Natural killer cell (primary cell): ENCODE measurements at places on chromosomes 4 and X.

DNA sequence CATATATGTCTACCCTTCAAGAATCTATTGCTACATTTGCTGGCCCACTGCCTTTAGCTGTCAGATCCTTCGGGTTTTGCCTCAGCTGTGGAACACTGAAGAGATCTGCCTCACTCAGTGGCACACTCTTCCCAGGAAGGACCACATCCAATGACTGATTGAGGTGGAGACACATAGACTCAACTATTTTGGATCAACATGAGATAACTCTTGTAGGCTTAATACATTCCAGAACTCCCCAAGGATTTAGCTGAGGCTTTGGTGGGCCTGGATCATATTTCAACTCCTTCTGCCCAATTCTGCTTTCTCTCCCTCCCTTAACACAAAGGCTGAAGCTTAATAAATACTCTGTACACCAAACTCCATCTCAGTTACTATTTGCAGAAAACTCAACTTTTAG, 100.5 kb downstream of the CORIN start:
- no peak for DNase-seq

DNA sequence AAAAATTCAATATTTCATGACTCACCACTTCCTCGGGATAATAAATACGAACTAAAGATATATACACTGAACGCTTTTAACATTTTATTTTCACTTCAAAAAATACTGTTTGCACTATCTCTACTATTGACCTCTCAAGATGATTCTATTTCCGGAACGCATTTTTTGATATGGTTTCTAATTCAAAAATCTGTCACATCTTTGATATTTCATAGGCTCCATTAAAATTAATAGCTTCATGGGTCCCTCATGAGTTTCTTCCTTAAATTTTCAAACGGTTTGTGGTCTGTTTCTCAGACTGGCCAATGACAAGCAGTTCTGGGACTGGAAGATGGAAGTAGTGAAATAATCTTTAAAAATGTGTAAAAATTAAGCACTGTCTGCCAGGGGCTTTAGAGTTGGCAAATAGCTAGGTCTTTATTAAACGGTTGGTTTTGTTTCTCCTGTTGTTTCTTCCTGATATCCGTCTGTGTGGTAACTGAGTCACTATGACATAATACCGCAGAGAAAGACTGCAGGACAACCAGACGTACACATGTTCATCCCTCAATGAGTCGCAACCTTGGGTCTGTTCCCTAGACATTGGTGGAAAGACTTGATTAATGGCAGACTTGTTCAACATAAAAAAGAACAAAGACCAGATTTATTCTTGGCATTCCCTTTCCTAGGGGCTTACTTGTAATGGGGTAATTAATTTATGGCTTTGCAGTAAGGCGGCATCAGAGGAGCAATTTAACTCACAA, 133.8 kb downstream of the PALLD start:
- DNase-seq, result no peak

- DNase-seq, result no peak
These were observed 198.7 kb upstream of the ADAMTS3 start for GRCh38 chr4:72767618-72768302.

DNA sequence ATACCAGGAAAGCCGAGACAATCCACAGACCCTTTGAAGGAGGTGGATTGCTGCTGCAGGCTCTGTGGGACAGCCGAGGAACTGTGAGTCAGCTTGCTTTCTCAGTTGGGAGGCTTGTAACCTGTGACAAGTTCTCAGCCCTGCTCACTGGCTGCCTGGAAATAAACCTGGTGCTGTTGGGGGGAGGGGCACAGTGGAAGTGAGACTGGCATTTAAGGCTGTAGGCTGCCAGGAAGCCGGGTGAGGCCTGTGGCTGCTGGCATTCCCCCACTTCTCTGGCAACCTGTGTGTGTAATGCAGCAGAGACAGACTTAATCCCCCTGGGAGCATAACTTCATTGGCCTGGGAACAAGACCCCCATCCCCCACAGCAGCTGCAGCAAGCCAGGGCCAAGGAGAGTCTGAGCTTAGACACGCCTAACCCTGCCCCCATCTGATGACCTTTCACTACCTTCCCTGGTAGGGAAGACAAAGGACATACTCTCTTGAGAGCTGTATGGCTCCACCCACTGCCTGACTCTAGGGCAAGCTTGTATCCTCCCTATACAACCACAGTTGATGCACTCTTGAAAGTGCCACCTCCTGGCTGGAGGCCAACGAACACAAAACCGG, 64.1 kb downstream of the ALPK1 start:
- no peak for DNase-seq

DNA sequence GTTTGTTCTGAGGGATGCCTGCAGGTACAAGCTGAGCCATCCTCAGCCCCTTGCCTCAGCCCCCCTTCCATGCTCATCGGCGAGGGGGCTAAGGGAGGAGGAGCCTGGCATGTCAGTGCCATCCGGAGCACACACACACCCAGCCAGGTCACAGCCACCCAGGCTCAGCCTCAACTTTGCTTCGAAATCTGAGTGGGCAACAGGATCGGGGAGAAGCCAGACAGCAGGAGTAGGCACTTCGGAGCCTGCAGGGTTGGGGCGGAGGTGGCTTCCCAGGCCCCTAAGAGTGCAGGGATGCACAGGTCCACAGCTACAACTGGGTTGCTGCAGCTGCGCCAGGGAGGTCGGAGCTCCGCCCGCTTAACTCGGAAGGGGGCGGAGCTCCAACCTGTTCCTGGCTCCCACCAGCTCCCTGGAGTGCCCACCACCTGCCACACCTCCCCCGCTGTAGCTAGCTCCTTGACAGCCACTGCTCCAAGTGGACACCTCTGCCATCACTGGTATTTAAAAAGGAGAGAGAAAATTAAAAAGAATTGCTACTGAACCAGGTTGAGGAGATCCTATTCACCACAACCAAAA, 192.9 kb upstream of the GALNT7 start:
- DNase-seq, result no peak

- no peak for DNase-seq
These were observed 202.6 kb downstream of the TMA16 start for GRCh38 chr4:163697121-163697520.

DNA sequence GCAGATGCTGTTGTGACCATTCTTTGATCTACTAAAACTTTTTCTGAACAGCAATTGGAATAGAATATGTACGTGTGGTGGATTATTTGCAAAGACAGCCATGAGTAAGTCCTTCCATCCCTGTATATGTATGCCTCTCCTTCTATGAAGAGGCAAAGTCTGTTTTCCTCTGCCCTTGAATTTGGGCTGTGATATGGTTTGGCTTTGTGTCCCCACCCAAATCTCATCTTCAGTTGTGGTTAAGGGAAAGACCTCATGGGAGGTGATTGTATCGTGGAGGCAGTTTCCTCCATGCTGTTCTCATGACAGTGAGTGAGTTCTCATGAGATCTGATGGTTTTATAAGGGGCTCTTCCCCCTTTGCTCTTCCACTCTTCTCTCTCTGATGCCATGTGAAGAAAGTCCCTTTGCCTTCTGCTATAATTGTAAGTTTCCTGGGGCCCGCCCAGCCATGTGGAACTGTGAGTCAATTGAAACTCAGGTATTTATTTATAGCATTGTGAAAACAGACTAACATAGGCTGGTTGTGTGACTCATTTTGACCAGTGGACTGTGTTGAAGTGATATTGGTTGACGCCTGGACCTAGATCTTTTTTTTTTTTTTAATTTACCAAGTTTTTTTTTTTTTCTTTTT, 108.3 kb upstream of the CAMK2D start:
- DNase-seq, result no peak

DNA sequence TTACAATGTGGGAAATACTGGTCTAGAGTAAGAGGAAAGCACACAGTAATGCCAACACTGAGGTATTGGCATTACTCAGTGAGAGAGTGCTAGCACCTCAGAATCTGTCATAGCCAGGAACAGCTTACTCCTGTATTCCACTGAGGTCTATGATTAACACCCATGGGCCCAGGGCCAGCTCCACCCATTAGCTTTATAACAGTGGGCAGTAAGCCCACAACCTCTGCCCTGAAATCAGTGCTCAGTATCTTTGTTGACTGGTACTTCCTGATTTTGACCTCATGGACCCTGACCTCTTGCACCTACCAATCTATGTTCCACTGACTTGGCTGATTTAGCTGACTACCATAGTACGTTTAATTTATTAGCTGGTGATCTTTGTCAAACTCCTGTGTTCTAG, 56.1 kb downstream of the LANCL3 start:
- DNase-seq, result no peak

- DNase-seq, result no peak
These were observed 19.7 kb downstream of the IRAK1 start for GRCh38 chrX:154000051-154000450.

GRCh38 chr4:166153548-166153947, 280.5 kb downstream of the TLL1 start:
- no peak for DNase-seq

DNA sequence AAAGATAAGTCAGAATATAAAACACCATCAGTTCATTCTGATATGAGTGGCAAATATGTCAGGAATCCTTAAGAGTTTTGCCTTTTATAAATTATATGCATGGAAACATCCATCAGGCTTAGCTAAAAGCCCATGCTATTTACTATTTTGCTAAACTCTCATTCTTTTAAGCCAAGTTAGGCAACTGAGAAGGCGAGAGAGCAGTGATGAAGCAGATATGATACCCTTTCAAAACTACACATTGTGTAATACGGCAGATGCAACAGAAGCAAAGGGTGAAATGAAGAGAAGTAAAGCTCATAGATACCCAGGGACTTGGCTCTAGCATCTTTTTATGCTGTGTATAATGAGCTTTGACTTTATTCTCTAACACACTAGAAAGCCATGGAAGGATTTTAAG, 95.8 kb downstream of the SLIT2 start:
- no peak for DNase-seq

DNA sequence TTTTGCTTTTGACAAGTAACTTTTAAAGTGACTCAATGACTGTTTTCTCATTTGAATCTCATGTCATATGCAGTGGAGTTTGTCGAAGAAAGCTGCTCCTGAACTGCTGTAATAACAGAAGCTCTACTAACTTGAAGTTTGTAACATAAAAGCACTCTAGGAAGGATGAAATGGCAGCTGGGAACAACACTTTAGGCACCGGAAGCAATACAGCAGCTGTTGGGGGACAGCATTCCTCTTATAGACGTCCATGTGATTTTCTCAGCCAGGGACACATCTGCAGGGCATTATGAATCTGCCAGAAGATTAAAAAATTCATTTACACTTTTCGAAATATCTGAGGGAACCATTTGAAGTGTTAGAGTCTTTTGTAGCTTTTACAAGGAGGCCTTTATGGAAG, 1035.8 kb downstream of the ADGRL3 start:
- DNase-seq, result no peak

DNA sequence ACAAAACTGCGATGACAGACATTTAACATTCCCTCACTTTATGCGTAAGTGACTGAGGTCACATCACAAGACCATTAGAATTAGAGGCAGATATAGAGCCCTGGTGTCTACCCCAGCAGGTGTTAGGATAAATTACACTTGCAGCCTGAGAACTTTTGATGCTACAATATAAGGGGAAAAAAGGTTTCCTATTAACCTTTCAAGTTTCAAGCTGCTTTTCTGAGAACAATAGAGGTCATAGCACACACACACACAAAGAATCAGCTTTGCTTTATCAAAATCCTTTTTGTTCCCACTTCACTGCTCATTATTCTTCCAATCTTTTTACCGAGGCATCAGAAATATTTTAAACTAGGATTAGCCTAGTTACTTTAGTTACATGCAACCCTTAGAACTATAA, 119.8 kb downstream of the COL25A1 start:
- DNase-seq, result no peak

GRCh38 chr4:84639145-84639544, 56.2 kb downstream of the CDS1 start:
- DNase-seq, result no peak

GRCh38 chr4:84681486-84682274, 98.8 kb downstream of the CDS1 start:
- DNase-seq, result no peak

DNA sequence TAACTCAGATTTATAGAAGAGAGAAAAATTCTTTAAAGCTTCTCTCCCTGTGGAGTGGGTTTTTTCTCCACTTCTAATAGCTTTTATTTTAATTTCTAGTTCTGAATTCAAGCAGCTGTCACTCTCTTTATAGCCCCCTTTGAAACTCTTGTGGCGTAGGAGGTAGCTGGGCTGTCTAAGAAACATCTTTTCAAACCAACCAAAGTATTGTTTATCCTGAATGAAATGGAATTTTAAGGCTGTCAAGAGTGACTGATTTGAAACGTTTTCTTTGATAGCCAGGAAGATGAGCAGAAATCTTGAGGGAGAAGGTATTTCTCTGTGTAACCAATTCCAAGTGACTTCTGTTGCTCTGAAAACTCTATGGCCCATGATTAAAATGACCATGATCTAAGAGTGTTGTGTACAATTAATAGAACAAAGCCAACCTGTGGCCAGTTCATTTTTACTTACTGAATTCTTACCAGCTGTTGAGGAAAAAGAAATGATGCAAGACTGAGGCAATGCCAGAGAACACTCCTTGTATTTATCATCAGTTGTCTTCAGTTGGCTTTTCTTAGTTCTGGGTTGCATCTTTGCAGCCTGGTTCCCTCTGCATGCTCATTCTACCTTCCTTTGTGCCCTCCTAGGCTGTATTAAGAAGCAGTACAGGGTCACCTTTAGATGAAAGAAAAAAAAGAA, 298.4 kb downstream of the ARHGAP10 start:
- DNase-seq, result no peak

- DNase-seq, result no peak
These were observed 241.8 kb downstream of the PRDM5 start for GRCh38 chr4:120680647-120681228.

- no peak for DNase-seq
These were observed 17.2 kb downstream of the ANXA3 start for GRCh38 chr4:78568640-78569305.

GRCh38 chrX:85115252-85115651, 111.6 kb downstream of the APOOL start:
- DNase-seq, result no peak

GRCh38 chr4:184259866-184260265, 42.2 kb upstream of the ENPP6 start:
- no peak for DNase-seq

DNA sequence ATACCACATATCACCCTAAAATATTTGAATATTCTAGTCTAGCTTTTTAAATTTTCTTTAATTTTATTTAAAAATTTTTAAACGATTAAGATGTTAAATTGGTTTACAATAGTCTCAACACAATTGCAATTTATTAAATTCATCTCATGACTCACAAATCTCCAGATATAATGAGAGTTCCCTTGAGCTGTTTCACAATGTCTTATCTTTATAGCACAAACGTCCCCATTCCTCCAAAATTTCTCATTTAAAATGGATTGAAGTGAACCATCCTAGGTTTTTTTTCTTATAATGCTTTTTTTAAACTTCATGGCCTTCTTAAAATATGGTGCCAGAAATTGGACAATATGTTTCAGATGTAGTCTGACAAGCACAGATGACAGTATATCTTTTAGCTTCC, 204.4 kb downstream of the GABRB1 start:
- DNase-seq, result no peak

DNA sequence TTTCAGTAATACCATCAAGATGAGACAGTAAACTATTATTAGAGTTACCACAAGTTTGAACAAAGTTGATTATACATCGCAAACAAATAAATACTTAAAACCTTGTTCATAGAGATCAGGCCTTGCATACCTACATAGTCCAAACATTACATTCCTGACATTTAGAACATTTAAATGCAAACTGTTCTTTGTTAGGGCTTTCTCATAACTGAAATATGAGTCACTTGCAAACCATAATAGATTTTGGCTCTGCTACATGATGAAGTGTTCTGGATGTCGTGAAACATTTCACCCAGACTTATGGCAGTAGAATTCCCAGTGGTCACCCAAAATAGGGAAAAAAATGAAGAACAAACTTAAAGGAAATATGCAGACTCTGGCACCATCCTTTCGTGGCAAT, 75.0 kb downstream of the FAT4 start:
- no peak for DNase-seq
